NCI-H1417 treated with DMSO at 0.1 percent for 48 hours (cell line): ENCODE measurements at places on chromosomes 12 and 14.
A peak's percentile ranks its signal among the peaks of the same experiment; 100 is the strongest.

- no peak for DNase-seq
Measured at GRCh38 chr12:32025906-32026305, 66.7 kb downstream of the RESF1 start.

- DNase-seq = no peak
Measured at GRCh38 chr12:117098361-117099217, 627 bp downstream of the TESC start.

- no peak for DNase-seq
Measured at GRCh38 chr12:7678744-7679143, 13.0 kb upstream of the APOBEC1 start.

- DNase-seq = no peak
Measured at GRCh38 chr14:71036433-71036832, 129.2 kb downstream of the PCNX1 start.

- no peak for DNase-seq
Measured at GRCh38 chr14:53149668-53150316, 3.3 kb downstream of the DDHD1 start.

- no peak for DNase-seq
Measured at GRCh38 chr14:68766299-68767247, 26.3 kb downstream of the ZFP36L1 start.

DNA sequence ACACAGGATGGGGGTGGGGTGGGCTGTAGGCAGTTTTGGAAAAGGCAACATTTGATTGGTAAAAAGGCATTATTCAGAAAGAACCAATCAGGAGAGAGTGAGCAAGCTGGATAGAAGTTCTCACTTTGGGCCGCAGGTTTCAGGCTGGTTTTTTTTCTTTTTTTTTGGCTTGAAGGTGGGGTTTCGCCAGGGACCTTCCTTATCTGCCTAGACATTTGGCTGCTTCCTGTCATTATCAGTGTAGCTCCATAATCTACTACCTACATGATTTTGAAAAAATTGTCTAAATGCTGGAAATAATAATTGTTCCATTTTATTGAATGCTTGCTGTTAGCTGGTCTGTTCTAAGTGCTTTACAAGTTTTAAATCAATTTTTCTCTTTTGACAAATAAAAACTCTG, 649.0 kb downstream of the TMTC2 start:
- no peak for DNase-seq

DNA sequence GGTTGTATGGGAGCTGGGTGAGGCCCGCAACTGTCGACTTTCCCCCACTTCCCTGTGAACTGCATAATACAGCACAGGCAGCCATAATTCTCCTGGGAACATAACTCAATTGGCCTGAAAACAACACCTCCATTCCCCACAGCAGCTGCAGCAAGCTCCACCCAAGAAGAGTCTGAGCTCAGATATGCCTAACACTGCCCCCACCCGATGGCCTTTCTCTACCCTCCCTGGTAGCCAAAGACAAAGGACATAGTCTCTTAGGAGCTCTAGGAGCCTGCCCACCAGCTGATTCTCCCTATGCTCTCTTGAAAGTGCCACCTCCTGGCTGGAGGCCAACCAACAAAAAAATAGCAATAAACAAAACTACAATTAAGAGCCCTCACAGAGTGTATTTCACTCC, 542.7 kb upstream of the LMO3 start:
- no peak for DNase-seq

DNA sequence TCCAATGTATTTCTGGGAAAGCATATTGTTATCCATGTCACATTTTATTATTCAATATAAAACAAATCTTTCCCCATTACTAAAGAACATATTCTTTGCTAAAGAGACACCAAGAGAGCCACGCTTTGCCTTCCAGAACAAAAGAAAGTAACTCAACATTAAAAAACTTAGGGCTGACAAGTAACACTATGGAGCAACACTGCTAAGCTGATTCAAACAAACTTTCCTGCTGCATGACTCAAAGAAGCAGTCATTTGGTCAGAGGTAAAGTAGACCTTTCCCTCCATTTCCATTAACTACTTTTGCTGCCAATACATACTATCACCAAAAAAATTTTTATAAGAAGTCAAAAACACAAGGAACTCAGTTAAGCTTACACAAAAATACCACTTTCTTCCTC, 83.0 kb downstream of the DENND5B start:
- no peak for DNase-seq

DNA sequence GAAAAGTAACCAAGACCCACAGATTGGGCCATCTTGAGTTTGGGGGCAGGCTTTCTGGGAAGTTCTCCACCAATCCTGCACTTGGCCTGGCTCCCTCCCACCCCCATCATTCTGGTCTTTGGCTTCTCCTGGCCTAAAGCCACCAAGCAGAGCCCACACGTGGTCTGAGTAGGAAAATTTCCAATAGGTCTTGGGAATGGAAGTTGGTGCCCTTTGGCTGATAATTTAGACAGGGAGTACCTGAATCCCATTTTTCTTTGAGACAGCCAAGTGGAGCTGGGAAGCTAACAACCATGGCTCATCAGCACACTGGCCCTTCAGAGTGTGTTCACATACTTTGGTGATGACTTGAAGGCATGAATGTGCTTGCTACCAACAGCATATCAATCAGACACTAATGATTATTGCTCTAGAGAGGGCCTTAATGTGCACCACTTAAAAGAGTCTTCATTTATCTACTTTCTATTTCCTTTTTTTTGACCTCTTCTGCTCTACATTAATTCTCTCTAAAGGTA, 156.0 kb downstream of the EGLN3 start:
- no peak for DNase-seq

- DNase-seq = peak; percentile 44
Measured at GRCh38 chr14:35883677-35884293, 57.6 kb downstream of the BRMS1L start.

- DNase-seq = no peak
Measured at GRCh38 chr12:66279123-66279712, 23.1 kb upstream of the HELB start.

DNA sequence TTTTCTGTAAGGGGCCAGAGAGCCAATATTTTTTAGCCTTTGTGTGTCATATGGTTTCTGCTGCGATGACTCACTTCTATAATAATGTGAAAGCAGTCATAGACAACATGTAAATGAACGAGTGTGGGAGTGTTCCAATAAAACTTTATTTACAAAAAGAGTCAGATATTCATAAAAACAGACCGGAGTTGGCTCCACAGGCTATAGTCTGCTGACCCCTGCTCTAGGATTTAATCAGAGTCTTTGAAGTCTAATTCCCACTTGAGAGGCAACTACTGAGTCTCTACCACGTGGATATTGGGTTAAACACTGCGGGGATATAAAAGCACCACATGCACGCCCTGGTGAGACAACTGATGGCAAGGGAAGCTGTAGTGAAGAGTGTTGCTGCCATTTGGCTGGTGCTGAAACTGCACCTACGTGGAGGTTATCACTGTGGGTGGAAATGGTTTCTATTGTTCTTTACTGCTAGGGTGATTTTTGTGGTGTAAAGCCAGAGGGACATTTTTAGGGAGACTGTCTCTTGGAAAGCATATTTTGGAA, 3.6 kb upstream of the NINJ2 start:
- no peak for DNase-seq

DNA sequence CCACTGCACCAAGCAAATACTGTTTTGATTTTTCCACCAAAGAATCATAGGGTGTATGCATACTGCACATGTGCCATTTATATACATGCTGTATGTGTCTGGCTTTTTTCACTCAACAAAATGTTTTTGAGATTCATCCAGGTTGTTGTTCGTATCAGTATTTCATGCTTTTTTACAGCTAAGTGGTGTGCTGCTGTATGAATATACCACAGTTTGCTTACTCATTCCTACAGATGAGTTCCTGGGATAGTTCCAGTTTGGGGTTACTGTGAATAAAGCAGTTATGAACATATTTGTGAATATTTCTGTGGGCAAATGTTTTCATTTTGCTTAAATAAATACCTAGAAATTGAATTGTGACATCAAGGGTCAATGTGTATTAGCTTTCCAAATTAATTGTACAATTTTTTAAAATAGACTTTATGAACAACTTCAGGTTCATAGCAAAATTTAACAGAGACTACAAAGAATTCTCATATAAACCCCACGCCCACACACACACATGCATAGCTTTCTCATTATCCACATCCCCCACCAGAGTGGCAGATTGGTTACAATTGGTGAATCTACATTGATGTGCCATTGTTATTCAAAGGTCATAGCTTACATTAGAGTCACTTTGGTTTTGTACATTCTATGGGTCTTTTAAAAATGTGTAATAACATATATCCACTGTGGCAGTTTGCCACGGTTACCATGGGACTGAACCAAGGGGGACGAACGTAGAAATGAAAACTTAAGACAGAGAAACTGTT, 6.9 kb upstream of the KRT6A start:
- no peak for DNase-seq

- DNase-seq = no peak
Measured at GRCh38 chr14:72617391-72618031, 276.4 kb downstream of the DPF3 start.

DNA sequence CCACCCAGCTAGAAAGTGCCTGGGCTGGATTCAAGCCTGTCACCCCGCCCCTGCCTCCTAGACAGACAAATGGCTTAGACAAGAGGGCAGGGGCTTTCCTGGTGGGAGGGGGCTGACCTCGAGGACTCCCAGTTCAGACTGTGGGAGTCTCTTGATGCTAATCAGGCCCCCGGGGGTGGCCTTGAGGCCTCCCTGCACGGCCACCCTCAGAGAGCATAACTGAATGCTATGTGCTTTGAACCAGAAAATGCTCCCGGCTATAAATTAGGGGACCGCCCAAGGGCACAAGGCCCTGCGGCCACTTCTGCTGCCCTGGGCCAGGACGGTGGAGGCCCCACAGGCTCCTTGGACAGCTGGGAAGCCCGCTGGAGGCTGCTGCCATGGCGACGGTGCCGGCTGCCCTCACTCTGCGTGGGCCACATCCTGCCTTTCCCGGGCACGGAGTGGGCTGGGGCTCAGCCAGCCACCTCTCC, 111.0 kb upstream of the NCOR2 start:
- no peak for DNase-seq
